Fibroblast of skin of back (primary cell): ENCODE measurements at places on chromosomes 6 and 20.

- DNase-seq: peak; percentile 89
These were observed 7.7 kb upstream of the KLHL31 start for GRCh38 chr6:53673162-53673727.

- no peak for DNase-seq
These were observed 104.9 kb upstream of the PRDM1 start for GRCh38 chr6:105981002-105981887.

DNA sequence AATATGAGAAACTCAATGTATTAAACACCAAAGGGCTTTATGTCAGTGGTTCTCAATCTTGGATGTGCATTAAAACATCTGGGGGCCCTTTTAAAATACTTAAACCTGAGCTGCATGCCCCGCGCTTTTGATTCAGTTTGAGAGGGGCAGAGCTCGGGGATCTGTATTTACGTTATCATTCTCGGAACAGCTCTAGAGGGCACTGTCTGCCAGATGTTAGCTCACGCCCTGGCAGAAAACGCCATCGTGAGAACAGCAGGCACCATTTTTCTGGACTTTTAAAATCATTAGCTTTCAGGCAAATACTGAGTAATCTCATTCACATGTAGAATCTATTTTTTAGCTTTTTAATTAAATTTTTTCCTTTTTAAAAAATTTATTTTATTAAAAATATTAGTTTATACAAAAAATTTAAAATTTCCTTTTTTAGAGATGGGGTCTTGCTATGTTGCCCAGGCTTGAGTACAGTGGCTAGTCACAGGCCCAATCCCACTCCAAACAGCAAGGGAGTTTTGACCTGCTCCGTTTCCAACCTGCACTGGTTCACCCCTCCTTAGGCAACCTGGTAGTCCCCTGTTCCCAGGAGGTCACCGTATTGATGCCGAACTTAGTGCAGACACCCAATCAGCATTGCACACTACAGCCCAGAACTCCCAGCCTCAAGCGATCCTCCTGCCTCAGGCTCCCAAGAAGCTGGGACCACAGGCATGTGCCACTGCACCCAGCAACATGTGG lies 30.0 kb upstream of the ZNF133 start:
- DNase-seq: no peak

DNA sequence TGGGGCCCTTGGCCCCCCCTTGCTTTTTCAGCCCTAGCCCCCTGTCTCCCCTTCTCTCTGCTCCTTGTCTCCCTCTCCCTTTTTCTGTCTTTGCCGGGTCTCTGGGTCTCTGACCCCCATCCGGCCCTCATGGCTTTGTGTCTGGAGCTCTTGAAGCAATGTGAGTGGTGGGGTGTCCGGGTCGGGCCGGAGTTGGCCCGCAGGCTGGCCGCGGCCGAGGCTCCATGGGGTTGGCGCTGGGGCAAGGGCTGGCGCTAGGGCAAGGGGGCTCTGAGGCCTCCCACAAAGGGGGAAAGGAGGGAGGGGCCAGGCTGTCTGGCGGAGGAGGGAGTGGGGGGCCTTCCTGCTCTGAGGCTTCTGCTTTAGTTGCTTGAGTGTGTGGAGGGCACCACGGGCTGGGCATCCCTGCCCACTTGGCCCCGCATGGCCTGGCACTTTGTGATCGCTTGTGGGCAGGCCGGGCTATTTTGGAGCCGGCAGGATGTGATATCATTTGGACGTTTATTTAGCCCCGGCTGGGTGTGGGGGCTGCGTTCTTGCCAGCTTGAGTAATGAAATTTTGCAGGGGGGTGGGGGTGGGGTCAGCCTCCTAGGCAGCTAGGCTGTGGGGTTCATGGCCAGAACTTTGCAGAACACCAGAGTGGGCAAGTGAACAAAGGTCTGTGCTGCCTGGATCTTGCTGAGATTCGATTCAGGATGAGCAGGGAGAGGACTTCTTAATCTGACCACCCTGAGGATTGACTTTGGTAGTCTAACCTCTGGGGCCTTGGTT lies 78.7 kb upstream of the MYL9 start:
- DNase-seq: peak; percentile 92

DNA sequence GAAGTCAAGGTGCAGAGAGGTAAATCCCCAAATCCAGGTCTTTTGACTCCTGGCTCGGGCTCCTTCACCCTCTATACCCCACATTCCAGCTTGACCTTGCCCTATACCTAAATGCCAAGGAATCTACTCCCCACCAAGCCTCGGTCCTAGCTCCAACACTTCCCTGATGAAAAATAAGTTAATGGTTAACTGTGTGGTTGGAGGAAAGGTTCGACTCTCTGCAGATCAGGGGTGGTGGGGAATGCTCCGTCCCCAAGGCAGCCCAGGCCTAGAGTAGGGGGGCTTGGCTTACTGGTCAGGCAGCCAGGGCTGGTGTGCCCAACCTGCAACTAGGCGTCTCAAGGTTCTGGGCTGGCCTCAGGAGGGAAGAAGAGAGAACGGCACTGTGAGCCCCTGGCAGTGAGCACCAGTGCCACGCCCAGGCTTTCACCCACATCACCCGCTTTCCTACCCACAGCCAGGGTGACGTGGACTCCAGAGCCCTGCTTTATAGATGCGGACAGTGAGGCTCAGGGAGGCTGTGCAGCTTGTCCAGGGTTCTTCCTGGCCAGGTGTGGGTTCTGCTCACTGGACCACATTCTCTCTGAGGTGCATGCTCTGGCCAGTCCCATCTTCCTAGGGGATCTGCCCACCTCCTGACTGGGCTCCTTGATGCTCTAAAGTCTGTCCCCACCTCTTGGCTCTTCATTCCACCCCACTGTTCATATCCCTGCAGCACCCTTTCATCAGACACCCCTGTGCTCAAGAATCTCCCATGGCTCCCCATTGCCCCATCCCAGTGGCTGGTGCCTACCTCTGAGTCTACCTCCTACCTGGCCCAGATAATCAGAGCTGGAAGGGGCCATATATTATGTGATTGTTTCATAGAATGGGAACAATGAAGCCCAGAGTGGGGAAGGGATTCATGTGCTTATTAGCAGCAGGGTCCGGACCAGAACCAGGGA lies 8.2 kb downstream of the SPDEF start:
- no peak for DNase-seq

GRCh38 chr6:34152042-34152524 lies 6.2 kb upstream of the GRM4 start:
- DNase-seq: no peak

DNA sequence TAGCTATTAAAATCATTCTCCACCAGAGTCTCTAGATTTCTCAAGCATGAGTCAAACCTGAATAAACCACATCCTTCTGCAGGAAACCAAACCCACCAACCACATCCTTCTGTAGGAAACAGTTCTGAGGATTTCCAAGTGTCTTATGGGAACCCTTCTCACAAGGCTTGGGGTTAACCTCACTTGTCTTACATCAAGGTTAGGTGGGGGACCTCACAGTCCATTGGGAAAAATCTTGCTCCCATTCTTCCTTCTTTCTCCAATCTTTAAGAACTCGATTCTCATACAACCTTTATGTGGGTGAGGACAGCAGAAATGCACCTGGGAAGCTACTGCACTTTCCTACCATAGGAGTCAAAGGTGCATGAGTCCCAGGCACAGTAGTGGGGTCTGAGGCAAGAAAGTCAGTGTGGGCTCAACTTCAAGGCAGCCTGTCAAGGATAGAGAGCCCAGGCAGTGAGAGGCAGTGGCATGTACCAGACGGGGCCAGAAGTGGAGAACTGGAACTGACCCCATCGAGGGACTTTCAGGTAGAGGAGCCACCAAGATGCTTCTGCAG lies 114.5 kb downstream of the SLC22A3 start:
- DNase-seq: peak; percentile 90

GRCh38 chr6:35590622-35591066 lies 77.9 kb upstream of the TULP1 start:
- no peak for DNase-seq

GRCh38 chr6:32226434-32226833 lies 2.6 kb upstream of the NOTCH4 start:
- DNase-seq: no peak

GRCh38 chr6:105859457-105859856 lies 226.7 kb upstream of the PRDM1 start:
- no peak for DNase-seq

DNA sequence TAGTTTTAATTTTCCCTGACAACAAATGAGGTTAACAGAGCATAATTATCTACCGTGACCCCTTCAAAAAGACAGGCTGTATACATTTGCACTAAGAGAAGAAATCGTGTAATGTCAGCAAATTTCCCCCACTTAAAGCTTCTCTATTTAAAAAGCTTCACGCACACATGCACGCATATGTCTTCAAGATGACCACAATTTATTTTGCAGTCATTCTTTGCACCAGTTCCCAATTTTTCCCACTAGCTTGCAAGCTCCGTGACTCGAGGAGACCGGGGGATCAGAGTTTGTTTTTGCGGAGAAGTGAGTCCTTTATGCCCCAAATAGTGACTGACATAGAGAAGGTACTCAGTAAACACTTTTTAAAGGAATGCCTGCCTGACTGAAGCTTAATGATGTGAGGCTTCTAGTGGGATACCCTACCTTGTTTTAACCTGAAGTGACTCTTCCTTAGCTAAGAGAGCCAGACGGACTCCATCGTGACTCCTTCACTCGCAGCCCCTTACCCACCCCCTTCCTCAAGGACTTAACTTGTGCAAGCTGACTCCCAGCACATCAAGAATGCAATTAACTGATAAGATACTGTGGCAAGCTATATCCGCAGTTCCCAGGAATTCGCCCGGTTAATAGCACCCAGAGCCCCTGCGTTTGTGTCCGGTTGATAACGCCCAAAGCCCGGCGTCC lies 9.3 kb upstream of the NQO2 start:
- peak; percentile 29 for DNase-seq

DNA sequence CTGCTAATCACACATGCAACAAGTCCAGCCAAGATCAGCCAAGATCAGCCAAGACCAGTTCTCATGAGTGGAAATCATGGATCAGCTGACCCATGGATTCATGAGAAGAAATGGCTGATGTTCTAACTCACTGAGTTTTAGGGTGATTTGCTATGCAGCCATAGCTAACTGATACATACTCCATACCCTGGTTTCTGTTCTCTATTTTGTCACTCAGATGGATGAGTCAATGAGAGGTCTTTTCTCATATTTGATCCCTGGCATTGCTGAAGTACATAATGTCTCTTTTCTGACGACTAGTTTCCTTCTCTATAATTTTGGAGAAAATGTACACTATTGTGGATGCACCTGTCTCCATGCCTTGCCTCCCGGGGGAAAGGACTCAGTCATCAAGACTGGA lies 118.4 kb upstream of the LY86 start:
- no peak for DNase-seq

DNA sequence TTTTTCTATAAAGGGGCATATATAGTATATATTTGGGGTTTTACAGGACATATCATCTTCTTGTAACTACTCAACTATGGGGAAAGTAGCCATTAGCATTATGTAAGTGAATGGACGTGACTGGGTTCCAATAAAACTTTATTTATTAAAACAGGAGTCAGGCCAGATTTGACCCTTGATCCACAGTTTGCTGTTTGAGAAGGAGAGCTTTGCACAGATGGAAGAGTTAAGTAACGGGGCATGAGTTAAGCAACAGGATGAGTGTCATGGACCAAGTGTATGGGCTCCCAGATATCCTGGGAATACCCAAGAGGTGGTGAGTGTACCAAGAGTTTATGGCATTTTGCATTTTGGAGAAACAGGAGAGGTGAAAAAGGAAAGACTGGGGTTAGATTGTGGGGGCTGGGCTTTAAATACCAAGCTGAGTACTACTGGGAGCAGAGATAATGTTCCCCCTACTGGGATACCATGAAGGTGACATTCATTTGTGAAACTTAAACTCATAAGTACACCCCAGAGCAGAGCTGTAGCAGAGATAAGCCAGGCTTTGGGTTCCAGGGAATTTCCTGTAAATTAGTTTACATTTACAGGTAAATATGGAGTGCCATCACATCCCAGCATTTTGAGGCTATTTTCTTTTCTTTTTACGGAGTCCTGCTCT lies 18.5 kb upstream of the SCUBE3 start:
- DNase-seq: no peak

DNA sequence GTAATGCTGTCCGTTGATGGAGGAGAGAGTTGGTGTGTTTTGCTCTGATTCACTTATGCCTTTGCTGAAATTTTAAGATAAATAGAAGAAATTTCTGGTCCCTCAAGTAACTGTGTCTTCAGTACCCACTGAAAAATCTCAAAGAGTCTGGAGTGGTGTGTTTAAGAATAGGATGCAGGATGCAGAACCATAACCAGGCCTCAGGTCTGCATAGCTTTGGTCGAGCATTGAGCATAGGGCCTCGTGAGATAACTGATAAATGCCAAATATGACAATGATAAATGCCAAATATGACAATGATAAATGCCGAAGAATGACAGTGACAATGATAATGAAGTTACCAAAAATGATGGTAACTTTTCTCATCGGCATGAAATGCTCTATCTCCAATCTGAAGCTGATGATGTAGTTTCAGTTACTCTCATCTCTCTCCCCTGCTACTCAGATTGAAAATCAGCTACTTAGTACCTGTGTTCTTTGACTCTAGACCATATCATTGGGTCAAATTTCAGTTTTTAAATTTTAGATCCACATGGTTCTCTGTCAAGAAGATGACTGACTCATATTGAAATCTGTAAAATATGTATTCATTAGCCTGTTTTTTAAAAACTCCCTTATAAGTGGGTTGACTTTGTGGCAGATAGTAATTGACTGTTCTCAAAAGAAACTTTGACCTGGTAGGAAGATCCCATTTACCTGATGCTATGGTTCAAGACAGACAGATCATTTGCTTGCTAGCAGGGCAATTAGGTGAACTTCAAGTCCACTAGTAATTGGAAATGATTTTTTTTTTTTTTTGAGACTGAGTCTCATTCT lies 96.6 kb downstream of the SLC16A10 start:
- DNase-seq: no peak

- DNase-seq: peak; percentile 98
These were observed 55.2 kb downstream of the TGM2 start for GRCh38 chr20:38109591-38110524.
